ENCODE measurements at places on chromosomes 7 and 10. TPM values are rescaled to one million over a fixed set of nuclear protein-coding genes. Genes with fewer than 3 reads are reported as not detected.

The PRKCQ gene
- polyA plus RNA-seq: 0.05 TPM

- no peak for DNase-seq
Measured at GRCh38 chr7:46752881-46753366, 829.0 kb downstream of the TNS3 start.

GRCh38 chr10:34789966-34790506 lies 25.1 kb downstream of the PARD3 start:
- no peak for DNase-seq

The TMEM196 gene
- not detected for polyA plus RNA-seq

DNA sequence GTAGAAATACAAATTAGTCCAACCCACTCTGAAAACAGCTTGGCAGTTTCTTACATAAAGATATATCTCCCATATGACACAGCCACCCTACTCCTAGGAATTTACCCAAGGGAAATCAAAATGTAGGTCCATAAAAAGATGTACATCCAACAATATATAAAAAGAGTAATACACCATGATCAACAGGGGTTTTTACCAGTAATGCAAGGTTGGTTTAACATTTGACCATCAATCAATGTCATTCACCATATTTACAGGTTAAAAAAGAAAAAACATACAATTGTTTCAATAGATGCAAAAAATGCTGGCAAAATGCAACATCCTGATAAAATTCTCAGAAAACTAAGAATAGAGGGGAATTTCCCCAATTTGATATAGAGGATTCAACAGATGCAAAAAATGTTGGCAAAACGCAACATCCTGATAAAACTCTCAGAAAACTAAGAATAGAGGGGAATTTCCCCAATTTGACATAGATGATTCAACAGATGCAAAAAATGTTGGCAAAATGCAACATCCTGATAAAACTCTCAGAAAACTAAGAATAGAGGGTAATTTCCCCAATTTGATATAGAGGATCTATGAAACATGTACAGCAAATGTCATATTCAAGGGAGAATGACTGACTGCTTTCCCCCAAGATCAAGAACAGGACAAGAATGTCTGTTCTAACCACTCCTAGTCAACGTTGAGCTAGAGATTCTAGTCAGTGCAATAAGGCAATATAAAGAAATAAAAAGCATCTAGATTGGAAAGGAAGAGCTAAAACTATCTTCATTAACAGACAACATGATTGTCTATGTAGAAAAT lies 13.7 kb downstream of the ADAP1 start:
- DNase-seq: no peak

The GIMAP1 gene
- 7.8 TPM for polyA plus RNA-seq

DNA sequence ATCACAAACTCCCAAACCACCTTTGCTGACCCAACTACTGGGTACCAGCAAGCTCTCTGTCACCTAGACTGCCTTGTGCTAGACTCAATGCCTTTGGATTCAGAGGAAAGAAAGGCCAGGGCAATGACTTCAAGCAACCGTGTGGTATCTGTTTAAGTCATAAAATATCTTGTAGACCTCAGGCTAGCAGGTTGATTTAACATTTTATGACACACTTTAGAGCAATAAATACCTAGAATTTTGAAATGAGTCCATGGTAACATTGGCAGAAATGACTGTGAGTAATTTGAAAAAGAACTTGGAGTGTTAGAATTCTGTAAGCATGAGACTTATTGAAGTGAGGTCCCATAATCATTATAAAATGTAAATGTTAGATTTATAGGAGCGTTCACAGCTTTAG lies 87.2 kb downstream of the TWIST1 start:
- DNase-seq: no peak

GRCh38 chr7:70040970-70041766 lies 442.9 kb downstream of the AUTS2 start:
- no peak for DNase-seq

DNA sequence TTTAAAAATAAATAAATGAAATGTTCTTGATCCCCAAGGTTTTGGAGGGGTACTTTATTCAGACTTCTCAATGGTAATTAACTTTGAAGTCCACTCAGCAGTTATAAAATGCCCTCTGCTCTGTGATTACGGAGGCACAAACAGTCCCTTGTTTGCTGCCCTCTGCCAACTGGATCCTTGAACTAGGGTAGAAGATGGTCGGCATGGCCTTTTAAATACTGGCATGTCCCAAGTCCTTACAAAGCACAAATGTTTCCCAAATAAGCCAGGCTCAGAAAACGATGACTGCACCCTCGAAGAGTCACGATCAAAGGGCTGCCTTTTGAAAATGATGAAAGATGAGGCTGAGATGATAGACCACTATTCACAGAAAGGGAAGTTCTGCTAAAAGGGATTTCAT lies 47.0 kb downstream of the GFRA1 start:
- no peak for DNase-seq

DNA sequence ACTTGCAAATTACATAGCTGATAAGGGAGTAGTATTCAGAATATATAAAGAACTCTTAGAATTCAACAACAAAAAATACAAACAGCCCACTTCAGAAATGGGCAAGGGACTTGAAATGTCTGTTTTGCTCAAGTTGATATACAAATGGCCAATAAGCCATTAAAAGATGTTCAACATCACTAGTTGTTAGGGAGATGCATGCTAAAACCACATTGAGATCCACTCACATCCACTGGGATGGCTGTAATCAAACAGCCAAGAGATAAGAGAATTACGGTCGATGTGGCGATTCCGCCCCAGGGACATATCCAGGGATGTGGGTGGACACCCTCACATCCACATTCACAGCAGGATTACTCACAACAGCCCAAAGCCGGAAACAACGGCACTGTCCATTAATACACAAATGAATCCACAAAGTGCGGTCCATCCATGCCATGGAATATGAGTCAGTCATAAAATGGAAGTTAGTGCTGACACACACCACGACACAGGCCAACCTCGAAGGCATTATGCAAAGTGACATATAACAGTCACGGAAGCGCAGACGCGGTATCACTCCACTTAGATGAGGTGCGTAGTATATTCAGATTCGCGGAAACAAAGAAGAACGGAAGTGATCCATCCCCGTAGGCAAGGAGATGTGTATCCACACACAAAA lies 227.8 kb downstream of the DNAJB6 start:
- DNase-seq: no peak

The TDRD1 gene
- polyA plus RNA-seq: 0.11 TPM

DNA sequence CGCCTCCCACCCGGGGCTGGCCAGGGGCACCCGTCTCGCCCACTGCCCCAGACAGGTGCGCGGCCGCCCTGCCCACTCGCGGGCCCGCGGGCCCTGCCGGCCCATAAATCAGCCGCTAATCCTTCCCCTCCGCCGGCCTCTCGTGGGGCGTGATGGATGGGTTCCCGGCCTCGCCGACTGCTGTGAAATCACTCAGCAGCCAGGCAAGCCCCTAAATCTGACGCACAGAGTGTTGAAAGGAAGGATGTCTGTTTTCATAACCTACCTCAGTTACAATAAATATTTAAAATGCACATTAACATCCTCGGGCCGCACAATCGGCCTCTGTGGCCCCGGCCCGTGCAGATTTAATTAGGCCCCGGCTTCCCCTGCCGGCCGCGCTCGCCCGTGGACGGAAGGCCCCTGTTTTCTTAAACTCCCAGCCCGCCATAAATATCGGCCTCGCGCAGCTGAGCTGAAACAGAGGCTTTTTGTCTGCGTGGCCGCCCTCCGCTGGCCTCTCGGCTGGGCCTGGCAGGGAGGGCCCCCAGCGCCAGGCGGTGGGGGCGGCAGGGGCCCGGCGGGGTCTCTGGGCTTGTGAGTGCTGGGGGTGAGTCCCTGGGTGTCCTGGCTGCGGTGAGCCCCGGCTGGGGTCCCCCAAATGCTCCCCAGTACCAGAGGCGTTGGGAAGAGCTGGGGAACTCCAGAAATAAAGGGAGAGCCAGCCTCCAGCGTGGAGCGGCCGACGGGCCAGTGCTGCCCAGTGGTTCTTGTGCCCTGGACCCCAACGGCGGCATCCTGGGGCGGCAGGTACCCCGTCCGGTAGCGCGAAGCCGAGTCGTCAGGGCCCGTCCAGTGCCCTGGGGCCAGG lies 90.7 kb downstream of the UNCX start:
- no peak for DNase-seq

DNA sequence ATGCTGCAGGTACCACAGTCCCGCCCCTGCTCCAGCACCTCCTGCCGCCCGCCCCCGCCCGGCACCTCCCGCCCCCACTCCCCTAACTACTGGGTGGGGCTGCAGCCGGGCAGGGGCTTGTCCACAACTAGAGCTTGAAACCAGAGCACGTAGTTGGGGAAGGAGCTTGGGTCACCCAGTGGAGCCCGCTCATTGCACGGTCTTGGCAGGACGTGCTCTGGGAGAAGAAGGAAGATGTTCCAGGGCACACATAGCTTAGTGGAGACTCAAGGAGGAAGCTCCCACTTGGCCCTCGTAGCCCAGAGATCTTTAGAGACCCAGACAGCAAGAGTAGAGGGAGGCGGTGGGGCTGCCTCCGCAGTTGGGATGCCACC lies 692 bp downstream of the IGFBP1 start:
- no peak for DNase-seq

GRCh38 chr7:6169805-6170520 lies 102.5 kb downstream of the CYTH3 start:
- DNase-seq: no peak

The LIPF gene
- 0.57 TPM for polyA plus RNA-seq

- DNase-seq: no peak
Measured at GRCh38 chr10:132058111-132058745, 7.5 kb upstream of the JAKMIP3 start.

DNA sequence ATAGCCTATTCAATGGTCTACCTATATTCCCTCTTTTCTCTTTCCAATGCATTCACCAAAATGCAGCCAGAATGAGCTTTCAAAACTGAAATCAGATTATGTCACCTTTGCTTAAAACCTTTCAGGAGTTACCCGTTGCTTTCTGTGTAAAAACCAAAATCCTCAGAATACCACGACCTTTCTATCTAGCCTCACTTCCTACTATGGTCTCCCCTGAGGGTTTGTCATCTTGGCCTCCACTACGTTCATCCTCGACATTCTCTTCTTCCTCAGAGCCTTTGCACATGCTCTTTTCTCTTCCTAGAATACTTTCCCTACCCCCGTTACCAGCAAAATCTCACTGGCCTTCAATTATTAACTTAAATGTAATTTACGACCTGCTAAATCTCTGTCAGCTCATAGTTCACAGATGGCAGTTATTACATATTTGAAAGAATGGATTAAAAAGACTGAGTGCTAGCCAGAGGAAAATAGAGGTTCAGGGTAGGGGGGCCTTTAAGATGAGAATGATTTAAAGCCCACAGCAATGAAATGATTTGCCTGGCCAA lies 380.8 kb upstream of the C7orf33 start:
- no peak for DNase-seq

DNA sequence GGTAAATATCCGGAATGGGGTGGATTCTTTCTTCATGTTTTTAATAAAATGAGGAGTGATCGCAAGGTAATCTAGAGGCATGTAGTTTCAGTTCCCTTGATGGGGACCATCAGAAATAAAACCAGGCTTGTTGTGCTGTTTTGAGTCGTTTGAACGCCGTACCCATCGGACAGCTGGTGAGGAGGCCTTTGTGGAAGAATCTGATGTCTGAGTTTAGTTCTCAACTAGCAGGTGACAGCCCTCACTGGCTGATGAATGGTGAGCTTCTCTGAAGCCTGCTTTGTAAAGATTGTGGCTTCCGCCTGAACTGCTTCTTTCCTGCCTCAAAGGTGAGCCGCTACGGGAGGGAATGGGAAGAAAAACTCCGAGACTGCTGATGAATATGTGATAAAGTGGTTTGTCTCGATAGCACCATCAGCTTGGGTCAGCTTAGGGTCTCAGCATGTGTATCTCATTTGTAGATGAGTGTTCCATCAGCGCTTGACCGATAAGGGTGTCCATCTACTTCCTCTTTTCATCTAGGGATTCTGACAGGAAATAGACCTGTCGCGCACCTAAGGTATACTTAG lies 977 bp downstream of the TMEM248 start:
- no peak for DNase-seq

DNA sequence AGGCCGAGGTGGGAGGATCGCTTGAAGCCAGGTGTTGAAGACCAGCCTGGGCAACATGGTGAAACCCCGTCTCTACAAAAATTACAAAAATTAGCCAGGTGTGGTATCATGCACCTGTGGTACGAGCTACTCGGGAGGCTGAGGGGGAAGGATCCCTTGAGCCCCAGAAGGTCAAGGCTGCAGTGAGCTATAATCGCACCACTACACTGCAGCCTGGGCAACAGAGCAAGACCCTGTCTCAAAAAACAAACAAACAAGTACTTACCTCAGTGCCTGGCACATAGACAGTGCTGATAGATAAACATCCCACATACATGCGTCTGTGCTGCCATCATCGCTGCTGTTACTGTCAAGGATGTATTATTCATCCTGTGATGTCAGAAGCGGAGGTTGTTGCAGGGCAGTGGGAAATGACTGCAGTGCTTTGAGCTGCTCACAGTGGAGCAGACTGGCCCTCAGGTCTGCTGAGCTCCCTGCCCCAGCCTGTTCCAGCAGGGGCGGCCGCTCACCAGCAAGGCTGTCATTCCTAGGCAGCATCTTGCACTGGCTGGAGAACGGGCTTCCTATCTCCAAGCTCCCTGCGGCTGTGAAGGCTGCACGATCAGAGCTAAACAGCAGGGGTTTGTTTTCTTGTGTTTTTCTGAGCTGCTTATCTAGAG lies 18.6 kb downstream of the FOXK1 start:
- DNase-seq: no peak

- no peak for DNase-seq
Measured at GRCh38 chr10:118820326-118821116, 65.8 kb upstream of the CACUL1 start.

The OR6V1 gene
- not detected for polyA plus RNA-seq
